ENCODE measurements at places on chromosomes 6 and 20.

- no peak for DNase-seq
These were observed 106.3 kb upstream of the LY86 start for GRCh38 chr6:6482256-6482655.

- DNase-seq: no peak
These were observed 9.4 kb upstream of the RAB44 start for GRCh38 chr6:36688063-36688738.

GRCh38 chr6:130928158-130928912, 101.1 kb downstream of the SMLR1 start:
- DNase-seq: no peak

GRCh38 chr20:1035466-1035865, 33.4 kb upstream of the RSPO4 start:
- no peak for DNase-seq

DNA sequence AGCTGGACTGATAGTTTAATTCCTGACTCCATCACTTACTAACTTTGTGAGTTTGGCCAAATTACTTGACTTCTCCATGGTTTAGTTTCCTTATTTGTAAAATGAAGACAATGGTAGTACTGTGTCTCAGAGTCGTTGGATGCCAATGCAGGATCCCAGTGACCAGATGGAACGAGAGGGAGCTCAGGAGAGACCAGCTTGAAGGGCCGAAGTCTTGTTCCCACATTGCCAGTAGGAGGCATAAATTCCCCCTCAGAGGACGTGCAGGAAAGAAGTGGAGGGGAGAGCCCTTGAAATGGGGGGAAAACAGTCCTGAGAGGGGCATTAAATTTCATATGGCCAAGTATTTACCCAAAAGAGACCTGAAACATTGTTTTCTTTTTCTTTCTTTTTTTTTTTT, 2.1 kb upstream of the MUC22 start:
- no peak for DNase-seq

- DNase-seq: no peak
These were observed 64.1 kb downstream of the C6orf118 start for GRCh38 chr6:165245287-165245686.

DNA sequence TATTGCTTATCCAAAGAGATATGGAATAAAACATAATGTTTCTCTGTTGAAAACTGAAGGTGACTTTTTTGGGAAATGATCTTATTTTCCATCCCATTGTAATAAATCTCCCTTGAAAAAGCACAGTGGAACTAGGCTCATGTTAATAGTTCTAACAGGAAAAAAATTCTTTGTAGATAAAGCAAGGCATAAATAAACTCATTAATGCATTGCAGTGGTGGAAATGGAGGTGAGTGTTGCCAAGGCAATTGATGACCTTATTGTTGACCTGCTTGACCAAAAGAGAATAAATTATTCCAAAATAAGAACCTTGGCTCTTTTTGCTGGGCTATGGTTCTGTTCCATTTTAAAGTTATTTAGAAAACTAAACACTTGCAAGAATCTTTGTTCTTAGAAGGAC, 55.2 kb downstream of the TRMT11 start:
- no peak for DNase-seq

DNA sequence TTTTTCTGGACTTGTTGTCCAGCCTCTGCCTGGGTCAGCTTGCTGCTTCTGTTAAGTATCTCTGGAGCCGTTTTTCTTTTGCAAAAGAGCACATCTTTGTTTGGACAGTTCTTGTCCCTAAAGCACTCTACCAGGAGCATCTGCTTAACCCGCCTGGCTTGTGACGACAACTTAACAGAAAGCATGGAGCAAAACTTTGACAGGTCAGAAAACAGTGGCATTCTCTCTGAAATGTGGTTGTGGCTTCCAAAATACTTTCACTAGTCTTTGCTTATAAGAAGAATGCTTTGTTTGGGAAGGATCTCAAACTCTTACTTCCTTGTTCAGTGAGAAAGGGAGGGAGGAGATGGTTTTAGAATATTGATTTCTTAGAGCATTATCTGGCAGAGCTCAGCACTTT, 47.6 kb downstream of the CD109 start:
- no peak for DNase-seq

DNA sequence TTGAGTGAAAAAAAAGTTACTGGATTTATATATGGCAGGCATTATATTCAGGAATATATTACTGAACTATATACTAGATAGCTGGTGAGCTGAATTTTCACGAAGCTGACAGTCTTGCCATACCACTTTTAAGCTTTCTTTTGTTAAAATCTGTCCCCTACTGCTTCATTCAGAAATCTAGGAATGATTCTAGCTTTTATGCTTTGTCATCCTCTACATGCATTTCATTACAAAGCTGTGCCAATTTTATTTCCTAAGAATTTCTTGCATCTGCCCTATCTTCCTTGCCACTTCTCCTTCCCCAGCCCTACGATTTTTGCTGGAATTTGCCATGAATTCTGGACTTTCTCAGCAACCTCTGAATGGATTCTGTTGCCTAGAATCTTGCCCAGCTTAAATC, 158.5 kb upstream of the ADGRB3 start:
- no peak for DNase-seq

GRCh38 chr20:38084425-38084951, 50.9 kb downstream of the RPRD1B start:
- no peak for DNase-seq

DNA sequence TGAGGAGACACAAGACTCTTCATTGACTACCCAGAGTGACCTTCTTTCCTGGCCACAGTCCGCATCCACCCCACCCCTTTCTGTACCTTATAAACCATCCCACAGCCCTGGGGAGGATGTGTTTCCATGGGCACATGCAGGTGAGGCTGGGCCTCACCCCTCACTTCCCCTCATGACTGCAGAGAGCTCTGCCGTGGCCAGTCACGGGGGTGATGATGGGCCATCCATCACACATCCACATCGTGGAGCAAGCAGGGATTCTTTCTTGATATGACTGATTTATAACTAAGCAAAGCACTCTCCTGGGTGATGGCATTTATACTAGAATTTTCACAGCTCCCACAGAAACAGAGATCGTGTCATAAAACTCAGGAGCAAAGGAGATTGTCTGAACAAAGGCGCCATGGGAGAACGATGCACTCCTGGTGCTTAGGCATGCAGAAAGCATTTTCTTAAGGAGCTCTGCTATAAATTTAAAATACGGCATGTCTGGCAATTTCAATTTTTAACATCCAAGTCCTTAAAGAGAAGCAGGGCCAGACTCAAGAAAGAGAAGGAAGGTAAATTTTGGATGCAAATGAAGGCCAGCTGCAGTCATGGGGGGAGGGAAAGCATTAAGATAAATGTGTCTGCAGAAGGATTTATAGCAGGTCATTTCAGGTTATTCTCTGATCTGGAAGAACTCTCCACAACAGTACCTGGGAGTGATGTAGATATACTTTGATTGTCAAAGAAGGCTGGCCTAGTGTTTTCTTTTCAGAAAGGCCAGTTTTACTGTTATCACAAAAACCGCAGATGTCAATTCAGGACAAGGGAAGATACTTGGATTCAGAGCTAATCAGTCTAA, 777.0 kb downstream of the C6orf118 start:
- no peak for DNase-seq

DNA sequence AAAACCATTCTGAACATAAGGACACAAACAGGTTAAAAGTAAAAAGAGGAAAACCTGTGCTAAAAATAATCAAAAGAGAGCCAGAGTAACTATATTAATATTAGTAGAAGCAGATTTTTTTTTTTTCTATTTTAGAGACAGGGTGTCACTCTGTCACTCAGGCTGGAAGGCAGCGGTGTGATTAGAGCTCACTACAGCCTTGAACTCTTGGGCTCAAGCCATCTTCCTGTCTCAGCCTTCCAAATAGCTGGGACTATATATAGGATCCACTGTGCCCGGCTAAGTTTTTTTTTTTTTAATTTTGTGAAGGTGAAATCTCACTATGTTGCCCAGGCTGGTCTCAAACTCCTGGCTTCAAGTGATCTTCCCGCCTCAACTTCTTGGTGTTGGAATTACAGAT, 33.4 kb upstream of the PLN start:
- DNase-seq: no peak

GRCh38 chr6:139335447-139336210, 38.8 kb downstream of the CITED2 start:
- no peak for DNase-seq

GRCh38 chr20:58268936-58269619, 40.4 kb upstream of the RAB22A start:
- no peak for DNase-seq

DNA sequence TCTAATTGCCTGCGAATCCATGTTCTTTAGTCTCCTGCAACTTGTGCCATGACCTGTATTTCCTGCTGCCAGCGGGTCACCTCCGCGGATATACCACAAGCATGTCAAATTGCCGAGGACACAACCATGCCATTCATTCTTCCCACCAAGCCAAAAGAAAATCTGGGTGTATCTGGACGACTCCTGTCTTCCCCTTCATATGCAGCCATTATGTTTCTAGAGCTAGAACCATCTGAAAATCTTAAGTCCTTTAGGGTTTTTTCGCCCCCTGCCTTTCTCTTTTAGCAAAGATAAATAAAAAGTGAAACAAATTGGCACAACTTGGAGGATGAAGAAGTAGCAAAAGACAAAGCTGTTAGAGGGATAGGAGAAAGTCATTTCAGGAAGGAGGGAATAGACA, 242.6 kb downstream of the ARID1B start:
- no peak for DNase-seq

DNA sequence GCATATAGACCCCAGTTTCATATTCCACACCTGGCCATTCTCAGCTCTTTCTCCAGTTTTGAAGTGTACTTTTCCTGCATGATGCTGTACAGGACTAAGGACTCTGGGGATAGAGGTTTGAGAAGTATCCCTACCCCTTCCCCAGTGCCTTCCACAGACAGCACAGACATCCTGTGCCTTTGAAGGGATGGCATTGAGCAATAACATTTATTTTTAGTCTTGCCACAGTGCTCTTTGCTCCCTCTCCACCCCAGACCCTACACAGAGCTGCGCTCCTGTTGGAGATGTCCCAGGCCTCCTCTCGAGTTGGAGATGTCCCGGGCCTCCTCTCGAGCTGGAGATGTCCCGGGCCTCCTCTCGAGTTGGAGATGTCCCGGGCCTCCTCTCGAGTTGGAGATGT, 275.8 kb downstream of the FARS2 start:
- DNase-seq: no peak

DNA sequence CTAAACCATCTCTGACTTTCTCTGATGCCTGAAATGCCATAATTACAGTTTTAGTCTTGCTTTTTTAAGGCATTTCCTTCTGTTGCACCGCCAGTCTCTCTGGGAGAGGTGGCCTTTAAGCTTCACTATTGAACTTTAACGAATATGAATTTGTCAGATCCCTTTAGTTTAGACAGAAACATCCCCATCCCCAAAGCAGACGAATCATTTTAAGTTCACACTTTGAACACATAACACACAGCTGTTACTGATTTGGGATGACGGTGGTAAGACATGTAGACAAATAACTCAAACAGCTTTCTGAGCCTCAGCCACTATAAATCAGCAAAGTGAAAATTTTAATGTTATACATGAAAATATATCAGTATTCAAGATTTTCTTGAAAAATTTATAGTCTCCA, 7.2 kb upstream of the IPCEF1 start:
- DNase-seq: no peak

- no peak for DNase-seq
These were observed 13.5 kb downstream of the ZSCAN23 start for GRCh38 chr6:28429781-28430180.

DNA sequence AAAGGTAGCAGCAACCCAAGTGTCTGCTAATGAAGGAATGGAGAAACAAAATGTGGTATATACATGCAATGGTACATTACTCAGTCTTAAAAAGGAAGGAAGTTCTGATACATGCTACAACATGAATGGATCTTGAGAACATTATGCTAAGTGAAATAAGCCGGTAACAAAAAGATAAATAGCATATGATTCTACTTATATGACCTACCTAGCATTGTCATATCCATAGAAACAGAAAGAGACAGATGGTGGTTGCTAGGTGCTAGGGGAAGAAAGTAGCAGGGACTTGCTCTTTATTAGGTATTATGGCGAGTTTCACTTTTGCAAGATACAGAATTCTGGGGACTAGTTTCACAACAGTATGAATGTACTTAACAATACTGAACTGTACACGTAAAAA, 46.6 kb downstream of the UBR2 start:
- DNase-seq: no peak

GRCh38 chr20:49203011-49203410, 14.9 kb upstream of the STAU1 start:
- DNase-seq: no peak

GRCh38 chr20:64212755-64213154, 42.8 kb upstream of the PCMTD2 start:
- no peak for DNase-seq

GRCh38 chr20:53752971-53753879, 159.6 kb upstream of the ZNF217 start:
- no peak for DNase-seq

DNA sequence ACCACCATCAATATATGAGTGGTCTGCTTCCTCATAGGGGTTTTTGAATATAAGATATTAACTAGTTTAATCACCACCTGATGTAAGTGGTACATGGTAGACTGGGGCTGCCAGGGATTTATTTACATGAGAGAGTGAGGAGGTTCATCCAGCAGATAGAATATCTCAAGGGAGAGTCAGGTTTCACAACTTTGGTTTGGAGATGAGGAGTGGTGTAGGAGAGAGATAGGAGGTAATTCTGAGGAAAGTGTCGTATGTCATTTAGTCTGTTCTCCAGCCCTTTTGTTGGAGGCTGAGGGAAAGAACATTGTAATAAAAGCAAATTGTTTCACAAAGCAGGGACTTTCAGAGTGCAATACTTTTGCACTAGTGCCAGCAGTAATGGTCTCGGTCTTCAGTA, 16.8 kb downstream of the L3MBTL3 start:
- DNase-seq: no peak

- DNase-seq: no peak
These were observed 109.3 kb upstream of the MTHFD1L start for GRCh38 chr6:150756173-150756572.

DNA sequence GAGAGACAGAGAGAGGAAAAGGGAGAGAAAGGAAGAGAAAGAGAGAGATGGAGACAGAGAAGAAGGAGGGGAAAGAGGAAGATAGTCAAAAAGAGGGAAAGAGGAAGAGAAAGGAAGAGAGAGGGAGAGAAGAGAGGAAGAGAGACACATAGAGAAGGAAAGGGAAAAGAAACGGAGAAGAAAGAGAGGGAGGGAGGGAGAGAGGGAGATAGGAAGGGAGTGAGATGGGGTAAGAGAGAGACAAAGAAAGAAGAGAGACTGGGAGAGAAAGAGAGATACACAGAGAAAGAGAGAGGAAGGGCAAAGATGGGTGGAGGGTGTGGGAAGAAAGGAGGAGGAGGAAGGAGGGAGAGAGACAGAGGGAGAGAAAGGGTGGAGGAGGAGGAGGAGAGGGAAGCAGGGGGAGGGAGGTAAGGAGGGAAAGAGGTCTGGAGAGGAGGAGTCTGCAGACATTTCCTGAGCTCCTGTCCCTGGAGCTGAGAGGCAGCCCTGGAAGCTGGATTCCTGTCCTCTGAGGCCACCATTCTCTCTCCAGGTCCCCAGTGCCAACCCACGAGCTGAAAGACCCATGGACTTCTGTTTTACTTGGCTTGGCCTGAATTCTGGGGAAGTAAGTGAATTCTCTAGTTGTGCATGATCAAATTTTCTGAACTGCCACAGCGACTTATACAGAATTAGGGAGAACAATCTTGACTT, 9.9 kb downstream of the FOXF2 start:
- no peak for DNase-seq

GRCh38 chr6:27956941-27957340, at the start of gene OR2B6:
Gene OR2B6, plus strand, starts transcription at chr6:27957241. Its CDS starts 0 bp downstream, at chr6:27957241.
- DNase-seq: no peak
